ACHN (cell line): ENCODE measurements at places on chromosomes 5 and 9.

- DNase-seq, result no peak
Observed at GRCh38 chr5:59330680-59331079, 562.8 kb downstream of the PDE4D start.

DNA sequence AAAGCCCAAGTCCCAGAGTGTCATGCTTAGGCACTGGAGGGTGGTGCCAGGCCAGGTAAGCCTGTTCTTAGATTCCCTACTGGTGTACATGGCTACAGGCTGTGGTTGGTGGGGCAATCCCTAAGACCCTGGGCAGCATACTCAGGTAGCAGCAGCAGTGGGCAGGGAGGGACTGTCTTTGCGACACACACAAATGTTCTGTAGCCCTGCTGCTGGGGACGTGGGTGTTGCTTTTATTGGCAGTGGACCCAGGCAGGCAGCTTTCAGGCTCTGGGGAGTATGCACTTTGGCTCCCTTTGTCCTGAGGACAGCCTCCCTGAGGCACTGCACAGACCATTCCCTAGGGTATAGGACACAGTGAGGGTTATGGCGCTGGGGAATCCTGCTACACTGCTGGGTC is 137.1 kb upstream of the ADAMTS19 start:
- DNase-seq, result no peak

- no peak for DNase-seq
Observed at GRCh38 chr5:58717303-58718007, 134.6 kb downstream of the RAB3C start.

DNA sequence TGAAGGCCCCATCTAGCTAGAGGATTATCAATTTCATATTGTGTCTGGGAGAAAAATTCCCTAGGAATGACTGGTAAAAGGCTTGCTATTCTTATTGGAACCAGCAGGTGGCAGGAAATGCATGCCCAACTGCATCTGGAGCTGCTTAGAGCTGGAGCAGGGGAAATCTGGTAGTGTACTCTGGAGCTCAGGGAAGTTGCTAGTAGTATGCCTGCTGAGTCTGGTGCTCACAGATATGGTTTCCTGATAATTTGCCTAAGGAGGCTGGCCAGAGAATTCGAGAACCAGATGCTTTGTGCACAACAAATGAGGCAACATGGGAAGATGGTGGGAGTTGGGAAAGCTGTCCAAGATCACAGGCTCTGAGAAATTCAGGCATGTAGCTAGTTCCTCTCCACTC is 53.7 kb downstream of the G3BP1 start:
- peak; percentile 54 for DNase-seq

- DNase-seq, result no peak
Observed at GRCh38 chr9:84317563-84317962, 23.0 kb downstream of the SLC28A3 start.

DNA sequence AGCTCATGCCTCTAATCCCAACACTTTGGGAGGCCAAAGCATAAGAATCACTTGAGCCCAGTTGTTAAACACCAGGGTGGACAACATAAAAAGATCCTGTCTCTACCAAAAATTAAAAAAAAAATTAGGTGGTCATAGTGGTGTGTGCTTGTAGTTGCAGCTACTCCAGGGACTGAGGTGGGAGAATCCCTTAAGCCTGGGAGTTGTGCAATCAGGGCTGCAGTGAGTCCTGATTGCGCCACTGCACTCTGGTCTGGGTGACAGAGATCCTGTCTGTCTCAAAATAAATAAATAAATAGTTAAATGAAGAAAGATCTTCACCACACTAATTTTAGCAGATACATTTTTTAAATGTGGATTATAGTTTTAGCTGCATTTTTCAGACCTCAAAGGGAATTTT is 433.2 kb downstream of the MAT2B start:
- no peak for DNase-seq

- no peak for DNase-seq
Observed at GRCh38 chr5:61815339-61815738, 483.3 kb downstream of the ZSWIM6 start.

DNA sequence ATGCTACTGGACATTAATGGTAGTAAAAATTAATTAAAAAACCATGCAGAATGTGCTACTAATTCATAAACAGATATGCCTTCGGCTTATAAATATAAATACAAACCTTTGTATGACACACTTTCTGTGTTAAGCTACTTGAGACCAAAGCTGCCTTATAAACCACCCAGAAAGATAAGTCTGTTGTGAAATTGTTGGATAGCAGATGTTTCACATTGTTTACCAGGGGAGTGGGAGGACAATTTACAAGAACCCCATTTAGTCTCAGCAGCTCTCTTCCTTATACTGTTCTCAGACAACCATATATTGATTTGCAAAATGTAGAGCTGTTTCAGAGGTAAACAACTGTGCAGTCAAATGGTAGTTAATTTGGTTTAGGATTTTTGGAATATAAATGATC is 524.4 kb downstream of the PRR16 start:
- no peak for DNase-seq

GRCh38 chr5:72624641-72625236 is 117.5 kb upstream of the ZNF366 start:
- DNase-seq, result no peak

- DNase-seq, result no peak
Observed at GRCh38 chr9:35406183-35406959, 83.5 kb upstream of the RUSC2 start.

DNA sequence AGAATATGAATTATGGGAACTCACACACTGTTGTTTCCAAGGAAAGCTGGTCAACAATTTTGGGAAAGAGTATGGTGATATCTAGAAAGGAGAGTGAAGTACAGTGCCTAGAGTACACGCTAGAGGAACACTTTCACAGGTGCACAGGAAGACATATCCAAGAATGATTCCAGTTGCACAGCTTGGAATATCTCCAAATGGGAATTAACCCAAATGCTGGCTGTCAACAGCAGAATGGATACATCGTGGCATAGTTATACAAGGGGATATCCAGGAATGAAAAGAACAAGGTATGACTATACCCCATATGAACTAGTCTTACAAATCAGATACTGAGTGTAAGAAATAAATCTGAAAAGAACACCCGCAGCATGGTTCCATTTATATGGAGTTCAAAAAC is 231.3 kb downstream of the FSTL4 start:
- DNase-seq, result no peak

- DNase-seq, result no peak
Observed at GRCh38 chr9:112572416-112572815, 85.8 kb downstream of the KIAA1958 start.

GRCh38 chr5:167820101-167820990 is 471.1 kb upstream of the WWC1 start:
- DNase-seq, result no peak

DNA sequence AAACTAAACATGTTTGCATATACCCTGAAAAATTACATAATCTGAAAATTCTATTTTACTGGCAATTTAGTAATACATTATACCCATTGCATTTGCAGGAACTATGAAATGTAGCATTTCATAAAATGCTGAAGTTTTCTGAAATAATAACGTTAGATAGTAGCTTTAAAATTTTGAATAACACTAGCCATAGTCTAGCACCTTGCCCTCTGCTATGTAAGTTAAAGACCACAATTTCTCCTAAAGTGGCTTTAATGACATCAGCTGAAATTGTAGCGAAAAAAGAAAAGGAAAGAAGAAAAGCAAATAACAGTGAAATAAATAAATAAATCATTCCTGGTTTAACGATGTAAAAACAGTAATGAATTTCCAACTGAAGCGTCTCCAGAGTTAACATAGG is 172.8 kb upstream of the RASA1 start:
- no peak for DNase-seq

GRCh38 chr5:3209918-3210317 is 385.7 kb upstream of the IRX1 start:
- DNase-seq, result no peak

DNA sequence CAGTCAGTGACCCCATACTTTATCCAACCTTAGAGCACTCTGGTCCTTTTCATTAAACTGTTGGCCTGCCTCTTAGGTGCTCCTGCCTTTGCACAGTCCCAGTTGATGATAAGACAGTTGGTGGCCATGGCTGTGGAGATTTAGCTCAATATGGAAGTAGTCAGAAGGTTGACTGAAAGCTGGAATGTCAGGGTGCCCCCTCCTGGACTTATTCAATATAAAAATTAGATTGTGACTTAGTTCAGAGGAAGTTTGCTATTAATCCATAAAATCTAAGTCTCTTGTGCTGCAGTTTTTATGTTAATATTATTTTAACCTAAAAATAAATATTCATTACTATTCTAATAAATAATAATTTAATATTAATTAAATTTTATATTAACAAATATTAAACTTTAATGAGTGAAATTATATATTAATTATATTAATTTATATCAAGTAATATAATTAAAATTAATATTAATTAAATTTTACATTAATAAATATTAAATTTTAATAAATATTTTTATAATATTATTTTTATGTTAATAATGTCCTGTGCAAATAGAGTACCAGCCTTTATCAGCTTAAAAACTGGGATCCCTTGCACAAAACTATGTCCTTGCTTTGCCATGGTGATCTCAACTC is 77.7 kb upstream of the ADAMTSL1 start:
- peak; percentile 48 for DNase-seq

- DNase-seq, result peak; percentile 93
Observed at GRCh38 chr5:172902497-172903472, 56.4 kb upstream of the RPL26L1 start.

DNA sequence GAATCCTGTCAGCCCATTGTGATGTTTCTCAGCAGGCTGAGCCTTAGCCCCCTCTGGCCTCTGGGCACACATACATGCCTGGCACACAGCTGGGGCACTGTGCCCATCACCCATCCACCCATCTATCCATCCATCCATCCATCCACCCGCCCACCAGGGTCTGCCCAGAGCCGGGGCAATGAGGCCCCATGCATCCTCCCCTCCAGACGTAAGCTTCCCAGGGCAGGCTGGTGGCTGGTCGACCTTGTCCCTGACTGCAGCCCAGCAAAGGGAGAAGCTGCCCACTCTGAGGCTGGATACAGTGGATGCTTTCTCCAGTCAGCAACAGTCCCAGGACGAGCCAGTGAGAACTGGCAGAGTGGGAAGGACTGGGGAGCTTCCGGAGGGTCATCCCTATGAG is 21.1 kb upstream of the SLC25A51 start:
- no peak for DNase-seq

DNA sequence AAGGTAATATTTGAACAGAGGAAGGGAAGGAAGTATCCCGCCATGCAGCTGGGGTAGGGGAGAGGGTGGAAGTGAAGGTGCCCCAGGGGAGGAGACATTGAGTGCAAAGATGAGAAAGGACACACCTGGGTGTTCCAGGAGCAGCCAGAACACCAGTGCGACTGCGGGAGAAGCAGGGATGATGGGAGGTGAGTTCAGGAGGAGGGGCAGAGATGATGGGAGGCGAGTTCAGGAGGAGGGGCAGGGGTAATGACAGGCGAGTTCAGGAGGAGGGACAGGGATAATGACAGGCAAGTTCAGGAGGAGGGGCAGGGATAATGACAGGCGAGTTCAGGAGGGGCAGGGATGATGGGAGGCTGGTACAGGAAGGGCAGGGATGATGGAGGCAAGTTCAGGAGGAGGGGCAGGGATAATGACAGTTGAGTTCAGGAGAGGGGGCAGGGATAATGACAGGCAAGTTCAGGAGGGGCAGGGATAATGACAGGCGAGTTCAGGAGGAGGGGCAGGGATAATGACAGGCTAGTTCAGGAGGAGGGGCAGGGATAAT is 17.2 kb upstream of the SPOCK1 start:
- DNase-seq, result no peak

GRCh38 chr9:12194731-12195130 is 498.5 kb upstream of the TYRP1 start:
- no peak for DNase-seq

DNA sequence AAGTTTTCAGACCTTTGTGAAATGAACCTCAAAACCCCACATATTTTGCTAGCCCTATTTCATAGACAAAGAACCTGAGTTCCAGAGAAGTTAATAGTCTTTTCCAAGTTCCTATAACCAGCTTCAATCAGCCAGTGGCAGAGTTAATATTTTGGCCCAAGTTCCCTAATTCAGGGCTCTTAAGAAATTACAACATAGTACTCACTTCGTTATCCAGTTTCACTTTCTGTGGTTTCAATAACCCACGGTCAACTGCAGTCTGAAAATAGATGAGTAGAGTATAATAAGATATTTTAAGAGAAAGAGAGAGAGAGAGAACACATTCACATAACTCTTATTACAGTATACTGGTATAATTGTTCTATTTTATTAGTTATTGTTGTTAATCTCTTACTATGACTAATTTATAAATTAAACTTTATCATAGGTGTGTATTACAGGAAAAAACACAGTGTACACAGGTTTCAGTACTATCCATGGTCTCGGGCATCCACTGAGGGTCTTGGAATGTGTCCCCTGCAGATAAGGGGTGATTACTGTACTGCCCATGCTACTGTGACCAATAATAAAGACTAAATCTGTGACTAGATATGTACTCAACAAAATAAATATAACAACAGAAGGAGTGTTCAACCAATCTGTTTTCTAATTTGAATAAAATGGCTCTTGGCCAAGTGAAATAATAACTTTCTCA is 9.3 kb upstream of the MYOT start:
- DNase-seq, result peak; percentile 7

GRCh38 chr9:119781886-119782285 is 412.7 kb upstream of the BRINP1 start:
- no peak for DNase-seq

DNA sequence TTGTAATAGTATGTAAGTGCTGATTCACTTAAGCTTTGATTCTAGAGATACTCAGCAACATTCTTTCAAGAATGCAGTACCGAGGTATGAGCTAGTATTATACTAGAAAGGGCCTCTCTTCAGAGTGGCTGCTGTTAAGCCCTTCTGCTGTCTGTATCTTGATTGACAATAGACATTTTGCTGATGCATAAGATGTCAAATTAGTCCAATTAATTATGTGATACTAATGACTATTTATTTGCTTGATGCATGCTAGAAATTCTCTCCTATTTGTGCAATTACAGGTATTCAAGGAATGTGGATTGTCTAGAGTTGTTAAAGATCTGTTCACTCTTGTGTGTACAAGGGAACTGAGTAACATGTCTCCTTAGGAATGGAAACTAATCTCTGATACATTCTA is 92.3 kb upstream of the PTGER4 start:
- no peak for DNase-seq

GRCh38 chr9:34372467-34373011 is 4.2 kb downstream of the MYORG start:
- no peak for DNase-seq

DNA sequence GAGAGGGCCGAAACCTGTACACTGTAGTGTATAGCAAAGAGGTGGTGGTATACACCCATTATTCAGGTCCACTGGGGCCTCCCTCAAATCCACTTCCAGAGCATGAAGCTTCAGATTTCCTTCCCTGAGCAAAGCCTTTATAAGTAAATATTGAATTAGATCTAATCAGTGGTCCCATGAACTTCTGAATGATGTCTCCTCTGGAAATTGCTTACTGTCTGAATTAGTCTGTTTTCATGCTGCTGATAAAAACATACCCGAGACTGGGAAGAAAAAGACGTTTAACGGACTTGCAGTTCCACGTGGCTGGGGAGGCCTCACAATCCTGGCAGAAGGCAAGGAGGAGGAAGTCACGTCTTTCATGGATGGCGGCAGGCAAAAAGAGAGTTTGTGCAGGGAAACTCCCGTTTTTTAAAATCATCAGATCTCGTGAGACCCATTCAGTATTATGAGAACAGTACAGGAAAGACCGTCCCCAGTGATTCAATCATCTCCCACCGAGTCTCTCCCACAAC is 193.5 kb downstream of the NR3C1 start:
- DNase-seq, result no peak

- no peak for DNase-seq
Observed at GRCh38 chr5:66812291-66812690, 216.1 kb downstream of the MAST4 start.
